ENCODE measurements at places on chromosomes 7 and 10. TPM values are rescaled to one million over a fixed set of nuclear protein-coding genes. Genes with fewer than 3 reads are reported as not detected.

Gene GPER1
- 3.4 TPM for total RNA-seq

Gene PSTK
- total RNA-seq, result 5.7 TPM

Gene TMEM213
- total RNA-seq, result 3.8 TPM

Gene TMEM225B
- 2.5 TPM for total RNA-seq

Gene ZNF239
- 1.1 TPM for total RNA-seq

Gene MASTL
- total RNA-seq, result 10.1 TPM

Gene SPDYE1
- total RNA-seq, result not detected

Gene POLR2J2
- 1.4 TPM for total RNA-seq

Gene TUBAL3
- total RNA-seq, result not detected

Gene GPR26
- not detected for total RNA-seq

Gene TFR2
- total RNA-seq, result 1.3 TPM

Gene DGKI
- 1.4 TPM for total RNA-seq

Gene SH2D4B
- 0.13 TPM for total RNA-seq

Gene PHYHIPL
- not detected for total RNA-seq

Gene CPA5
- total RNA-seq, result not detected

Gene HMX3
- total RNA-seq, result not detected

Gene OR2A7
- 21.7 TPM for total RNA-seq

Gene ATG9B
- total RNA-seq, result 47.6 TPM

Gene AFAP1L2
- total RNA-seq, result 14.1 TPM

Gene GRM3
- total RNA-seq, result not detected

Gene MLXIPL
- 8.1 TPM for total RNA-seq

Gene FBXL13
- not detected for total RNA-seq

Gene PANK1
- total RNA-seq, result 36.3 TPM

Gene STMP1
- total RNA-seq, result 16.9 TPM

Gene NPTX2
- total RNA-seq, result 16.0 TPM

Gene SNX13
- total RNA-seq, result 45.7 TPM

Gene EPO
- total RNA-seq, result 0.17 TPM

Gene POR
- 94.9 TPM for total RNA-seq

Gene VWA2
- 14.2 TPM for total RNA-seq

Gene GALNT17
- 2.9 TPM for total RNA-seq

Gene TLL2
- not detected for total RNA-seq

Gene ADRB1
- 0.88 TPM for total RNA-seq

Gene PHKG1
- total RNA-seq, result 0.80 TPM

Gene CTAGE15
- total RNA-seq, result 2.3 TPM

Gene DKK1
- total RNA-seq, result 27.7 TPM

Data from lower leg skin (tissue), 4 donors.